NCI-H2029 treated with DMSO at 0.1 percent for 48 hours (cell line): ENCODE measurements at places on chromosomes 16 and 17.
A peak's percentile ranks its signal among the peaks of the same experiment; 100 is the strongest.

GRCh38 chr16:54212893-54213292 lies 73.7 kb downstream of the IRX3 start:
- DNase-seq, result no peak

DNA sequence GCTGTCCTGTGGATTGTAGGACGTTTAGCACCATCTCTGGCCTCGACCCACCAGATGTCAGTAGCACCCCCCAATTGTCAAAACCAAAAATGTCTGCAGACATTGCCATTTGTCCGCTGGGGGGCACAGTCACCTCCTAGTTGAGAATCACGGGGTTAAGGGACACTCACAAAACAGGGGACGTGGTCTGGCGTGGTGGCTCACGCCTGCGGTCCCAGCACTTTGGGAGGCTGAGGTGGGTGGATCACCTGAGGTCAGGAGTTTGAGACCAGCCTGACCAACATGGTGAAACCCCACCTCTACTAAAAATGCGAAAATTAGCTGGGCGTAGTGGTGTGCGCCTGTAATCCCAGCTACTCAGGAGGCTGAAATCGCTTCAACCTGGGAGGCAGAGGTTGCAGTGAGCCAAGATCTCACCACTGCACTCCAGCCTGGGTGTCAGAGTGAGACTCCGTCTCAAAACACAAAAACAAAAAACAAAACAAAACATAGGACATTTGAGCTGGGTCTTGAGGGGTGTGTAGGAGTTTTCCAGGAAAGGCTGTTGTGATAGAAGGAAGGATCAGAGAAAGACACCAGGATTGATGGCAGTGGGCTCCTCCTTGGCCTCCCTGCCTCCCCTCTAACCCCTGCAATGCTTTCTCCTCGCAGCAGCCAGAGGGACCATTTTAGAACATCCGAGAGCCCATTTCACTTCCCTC lies 171.8 kb upstream of the GSE1 start:
- no peak for DNase-seq

GRCh38 chr16:14608111-14608566 lies 21.9 kb downstream of the PARN start:
- no peak for DNase-seq

- no peak for DNase-seq
Measured at GRCh38 chr17:58354541-58355216, 2.7 kb upstream of the SUPT4H1 start.

GRCh38 chr17:41653892-41654677 lies 29.7 kb upstream of the KRT17 start:
- no peak for DNase-seq

DNA sequence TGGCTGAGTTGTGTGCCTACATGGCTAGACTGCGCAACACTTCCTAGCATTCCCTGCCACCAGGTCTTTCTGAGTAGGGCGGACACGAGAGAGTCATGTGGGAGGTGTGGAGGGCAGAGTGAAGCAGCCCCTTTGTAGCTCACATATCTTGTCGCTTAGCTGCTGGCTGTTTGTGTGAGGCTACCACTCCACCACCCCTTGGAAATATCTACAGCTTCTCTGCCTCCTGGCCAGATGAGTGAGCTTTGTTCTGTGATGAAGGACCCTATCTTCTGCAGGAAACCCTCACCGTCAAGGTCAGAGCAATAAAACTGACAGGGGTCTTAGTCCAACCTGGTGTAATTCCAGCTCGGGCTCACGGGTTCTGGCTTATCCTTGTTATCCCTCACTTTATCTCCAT lies 232.1 kb upstream of the ASIC2 start:
- no peak for DNase-seq

DNA sequence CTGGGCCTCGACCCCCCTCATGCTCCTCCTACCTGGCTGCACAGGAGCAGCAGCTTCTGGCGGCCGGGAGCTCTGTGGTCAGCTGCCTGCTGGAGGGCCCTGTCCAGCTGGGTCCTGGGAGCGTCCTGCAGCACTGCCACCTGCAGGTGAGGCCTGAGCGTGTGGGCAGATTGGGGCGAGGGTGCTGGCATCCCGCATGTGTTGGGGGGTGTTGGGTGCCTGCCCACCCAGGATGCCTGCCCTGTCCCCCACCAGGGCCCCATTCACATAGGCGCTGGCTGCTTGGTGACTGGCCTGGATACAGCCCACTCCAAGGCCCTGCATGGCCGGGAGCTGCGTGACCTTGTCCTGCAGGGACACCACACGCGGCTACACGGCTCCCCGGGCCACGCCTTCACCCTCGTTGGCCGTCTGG lies 16.5 kb downstream of the FCSK start:
- no peak for DNase-seq

- DNase-seq, result peak; percentile 57
Measured at GRCh38 chr17:36705874-36706731, 104.7 kb downstream of the MRM1 start.

DNA sequence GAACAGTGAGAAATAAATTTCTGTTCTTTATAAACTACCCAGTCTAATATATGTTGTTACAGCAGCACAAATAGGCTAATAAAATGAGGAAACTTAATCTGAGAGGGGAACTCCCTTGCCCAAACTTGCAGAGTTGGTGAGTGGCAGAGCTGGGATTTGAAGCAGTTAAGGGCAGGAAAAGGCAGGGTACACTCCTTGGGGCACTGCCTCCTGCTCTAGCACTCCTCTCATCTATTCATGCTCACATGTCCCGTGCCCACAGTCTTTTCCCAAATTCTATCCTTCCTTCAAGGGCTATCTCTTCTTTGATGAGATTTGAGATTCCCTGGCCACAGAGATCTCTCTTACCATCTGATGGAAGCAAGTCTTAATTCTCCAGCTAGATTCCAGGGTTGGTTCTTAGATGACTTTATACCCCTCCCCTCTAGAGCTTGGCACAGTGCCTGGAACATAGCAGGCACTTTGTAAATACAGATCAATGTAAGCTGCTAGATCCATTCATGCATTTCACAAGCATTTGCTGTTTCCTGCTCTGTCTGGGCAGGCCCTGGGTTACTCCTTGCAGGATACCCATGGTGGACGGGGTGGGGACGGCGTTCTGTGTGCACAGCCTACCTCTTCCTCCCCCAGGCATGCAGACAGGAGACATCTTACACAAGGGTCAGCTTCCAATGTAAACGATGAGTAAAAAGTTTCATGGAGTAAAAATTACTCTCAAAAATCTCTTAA lies 39.2 kb upstream of the ABCC12 start:
- DNase-seq, result peak; percentile 3

DNA sequence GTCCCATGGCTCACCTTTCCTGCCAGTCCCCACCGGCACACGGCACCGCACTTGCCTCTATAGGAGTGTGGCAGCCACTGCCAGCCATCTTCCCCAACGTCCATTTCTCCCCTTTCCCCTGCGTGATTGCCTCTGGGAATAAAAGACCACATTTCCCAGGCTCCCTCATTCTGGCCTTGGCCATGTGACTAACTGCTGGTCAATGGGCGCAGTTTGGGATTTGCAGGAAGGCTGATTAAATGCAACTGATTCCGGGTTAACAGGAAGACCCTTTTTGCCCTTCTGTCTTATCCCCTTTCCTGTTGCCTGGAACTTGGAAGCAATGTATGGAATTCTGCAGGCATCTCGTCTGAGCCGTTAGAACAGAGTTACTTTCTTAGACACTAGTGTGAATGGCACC lies 3.0 kb downstream of the BTBD17 start:
- no peak for DNase-seq

DNA sequence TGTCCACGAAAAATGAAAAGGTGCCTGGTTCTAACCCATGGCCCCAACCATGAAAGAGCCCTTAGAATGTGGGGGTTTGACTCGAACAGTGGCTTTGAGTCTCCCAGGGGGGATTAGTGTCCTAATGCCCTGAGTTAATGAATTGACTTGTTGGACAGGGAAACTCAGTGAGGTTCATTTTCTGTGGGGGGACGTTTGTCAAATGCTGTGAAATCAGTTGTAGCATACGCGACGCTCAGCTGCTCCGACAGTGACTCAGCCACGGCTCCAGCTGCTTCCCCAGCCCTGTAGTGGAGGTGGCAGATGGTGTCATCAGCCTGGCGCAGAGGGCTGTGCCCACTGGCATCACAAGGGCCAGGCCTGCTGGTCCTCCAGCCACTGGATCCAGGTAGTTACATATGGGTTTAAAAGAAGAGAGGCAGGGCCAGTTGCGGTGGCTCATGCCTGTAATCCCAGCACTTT lies 3.9 kb upstream of the TMEM235 start:
- no peak for DNase-seq

DNA sequence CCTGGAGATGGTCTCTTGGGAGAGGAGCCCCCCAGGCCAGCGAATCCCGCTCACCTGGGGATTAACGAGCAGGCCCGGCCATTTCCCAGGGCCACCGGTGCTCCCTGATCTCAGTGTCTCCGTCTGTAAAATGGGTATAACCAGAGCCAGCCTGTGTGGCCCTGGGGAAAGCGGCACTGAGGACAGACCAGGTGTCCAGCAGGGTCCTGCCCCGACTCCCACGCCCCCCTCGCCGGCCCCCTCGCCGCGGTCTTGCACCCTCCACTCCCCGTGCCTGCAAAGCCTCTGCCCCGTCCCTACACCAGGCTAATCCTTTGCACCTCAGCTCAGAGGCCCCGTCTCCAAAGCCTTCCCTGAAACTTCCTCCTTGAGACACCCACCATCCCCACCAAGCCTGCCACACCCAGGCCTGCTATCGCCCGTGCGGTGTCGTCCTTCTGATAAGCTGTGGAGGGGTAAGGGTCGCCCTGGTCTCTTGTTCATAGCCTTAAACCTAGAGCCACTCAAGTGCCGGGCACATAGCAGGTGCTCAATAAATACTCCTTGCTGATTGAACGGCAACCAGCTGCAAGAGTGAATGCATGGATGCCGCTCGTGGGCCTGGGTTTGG lies 259.1 kb downstream of the C16orf95 start:
- DNase-seq, result no peak

GRCh38 chr17:2335726-2336214 lies 487 bp downstream of the TSR1 start:
- DNase-seq, result no peak

DNA sequence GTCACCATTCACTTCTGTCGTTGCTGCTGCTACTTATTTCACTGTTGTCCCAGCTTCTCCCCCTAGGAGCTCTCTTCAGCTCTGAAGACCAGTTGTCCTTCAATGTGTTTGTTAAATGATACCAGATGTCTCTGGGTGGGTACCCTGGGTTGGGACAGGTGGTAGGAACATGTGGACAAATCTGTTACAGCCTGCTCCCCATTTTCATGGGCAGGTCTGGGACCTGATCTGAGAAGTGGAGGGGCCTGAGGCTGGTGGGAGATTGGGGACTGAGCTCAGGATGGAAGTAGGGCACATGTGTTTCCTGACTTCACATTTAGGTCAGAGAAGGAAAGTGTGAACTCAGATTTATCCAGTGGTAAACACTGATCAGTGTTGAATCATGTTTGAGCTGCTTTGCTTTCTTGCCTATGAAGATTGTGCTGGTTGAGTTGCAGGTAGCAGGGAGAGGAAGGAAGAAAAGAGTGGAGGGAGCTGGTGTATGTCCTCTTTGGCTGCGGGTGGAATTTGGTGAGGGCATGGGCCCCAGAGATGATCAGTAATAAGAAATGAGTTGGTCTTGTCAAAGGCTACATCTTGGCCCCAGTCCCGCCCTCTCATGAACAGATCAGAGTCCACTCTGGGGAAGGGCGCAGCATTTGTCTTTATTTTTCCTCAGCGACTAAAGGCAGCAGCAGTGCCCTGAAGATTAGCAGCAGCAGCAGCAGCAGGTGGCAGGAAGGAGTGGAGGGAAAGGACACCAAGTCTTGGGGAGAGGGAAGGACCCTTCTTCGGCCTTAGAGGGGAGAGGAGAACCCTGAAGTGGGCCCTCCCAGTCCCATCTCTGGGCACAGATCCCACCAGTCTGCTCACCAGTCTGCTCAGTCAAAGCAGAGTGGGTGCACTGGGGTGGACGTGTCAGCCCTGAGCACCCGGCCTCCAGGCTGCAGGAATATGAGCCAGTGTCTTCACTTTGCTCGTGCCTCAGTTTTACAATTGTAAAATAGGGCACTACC lies 6.1 kb upstream of the EFTUD2 start:
- DNase-seq, result no peak

- no peak for DNase-seq
Measured at GRCh38 chr16:53085931-53086421, 31.2 kb downstream of the CHD9 start.

DNA sequence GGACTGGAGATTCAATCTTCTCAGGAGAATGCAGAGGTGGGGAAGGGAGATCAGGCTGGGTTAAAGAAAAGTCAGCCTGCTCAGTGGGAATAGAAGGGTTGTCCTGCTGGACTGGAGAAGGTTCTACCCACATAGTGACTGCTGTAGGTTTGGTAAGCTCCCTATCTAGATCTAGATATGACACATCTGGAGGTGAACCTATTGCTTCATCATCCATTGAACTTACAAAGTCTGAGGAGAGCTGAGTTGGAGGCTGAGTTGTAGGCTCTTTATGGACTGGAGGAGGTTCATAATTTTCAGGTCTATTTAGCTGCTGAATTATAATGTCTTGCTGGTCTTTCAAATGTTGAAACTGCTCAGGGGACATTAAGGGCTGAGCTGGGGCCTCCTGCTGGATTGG lies 46.0 kb upstream of the NF1 start:
- DNase-seq, result no peak

DNA sequence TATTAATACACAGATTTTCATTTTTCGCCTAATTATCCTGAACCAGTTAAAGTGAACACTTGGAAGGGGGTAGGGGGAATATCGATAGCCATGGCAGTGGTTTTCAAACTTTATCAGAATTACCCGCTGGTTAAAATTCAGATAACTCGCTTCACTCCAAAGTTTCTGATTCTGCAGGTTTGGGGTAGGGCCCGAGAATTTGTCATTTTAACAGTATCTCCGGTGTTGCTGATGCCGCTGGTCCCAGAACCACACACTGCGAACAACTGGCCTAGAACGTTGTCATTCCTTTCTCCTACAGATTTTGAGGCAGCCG lies 313 bp upstream of the NSRP1 start:
- no peak for DNase-seq

- no peak for DNase-seq
Measured at GRCh38 chr16:11674818-11675560, 6.7 kb downstream of the SNN start.

DNA sequence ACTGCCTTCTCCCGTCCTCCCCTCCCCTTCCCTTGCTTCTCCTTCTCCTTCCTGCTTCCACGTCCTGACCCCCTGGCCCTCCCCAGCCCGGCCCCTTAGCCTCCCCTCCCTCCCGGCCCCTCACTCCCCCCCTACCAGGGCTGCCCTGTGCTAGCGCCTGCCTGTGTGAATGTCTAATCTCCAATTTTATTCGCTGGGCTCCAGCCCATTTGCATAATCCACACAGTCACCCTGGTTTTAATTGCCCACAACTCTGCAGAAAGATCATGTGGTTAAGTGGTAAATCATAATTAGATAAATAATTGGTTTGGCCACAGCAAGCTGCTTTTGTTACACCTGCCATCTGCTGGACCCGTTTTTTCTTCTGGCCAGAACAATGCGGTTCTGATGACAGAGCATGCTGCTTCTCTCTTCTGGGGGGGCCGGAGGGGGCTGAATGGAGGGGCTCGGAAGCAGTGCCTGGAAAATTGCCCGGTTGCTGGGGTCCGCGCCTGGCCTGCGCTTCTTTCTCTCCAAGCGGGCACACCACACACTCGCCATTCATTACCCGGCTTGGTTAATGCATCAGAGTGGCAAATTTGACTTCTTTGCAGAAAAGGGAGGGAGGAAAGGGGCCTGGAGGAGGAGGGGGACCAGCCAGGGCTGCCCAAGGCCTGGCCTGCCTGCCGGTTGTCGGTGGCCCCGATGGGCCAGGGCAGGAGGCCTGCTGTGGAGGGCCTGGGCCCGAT lies 19.5 kb upstream of the GSE1 start:
- no peak for DNase-seq
